ENCODE measurements at places on chromosomes 13 and 19.
A peak's percentile ranks its signal among the peaks of the same experiment; 100 is the strongest.

- DNase-seq = no peak
Observed at GRCh38 chr13:97719736-97720135, 233.7 kb upstream of the IPO5 start.

- no peak for DNase-seq
Observed at GRCh38 chr13:30585748-30586262, 31.9 kb upstream of the USPL1 start.

DNA sequence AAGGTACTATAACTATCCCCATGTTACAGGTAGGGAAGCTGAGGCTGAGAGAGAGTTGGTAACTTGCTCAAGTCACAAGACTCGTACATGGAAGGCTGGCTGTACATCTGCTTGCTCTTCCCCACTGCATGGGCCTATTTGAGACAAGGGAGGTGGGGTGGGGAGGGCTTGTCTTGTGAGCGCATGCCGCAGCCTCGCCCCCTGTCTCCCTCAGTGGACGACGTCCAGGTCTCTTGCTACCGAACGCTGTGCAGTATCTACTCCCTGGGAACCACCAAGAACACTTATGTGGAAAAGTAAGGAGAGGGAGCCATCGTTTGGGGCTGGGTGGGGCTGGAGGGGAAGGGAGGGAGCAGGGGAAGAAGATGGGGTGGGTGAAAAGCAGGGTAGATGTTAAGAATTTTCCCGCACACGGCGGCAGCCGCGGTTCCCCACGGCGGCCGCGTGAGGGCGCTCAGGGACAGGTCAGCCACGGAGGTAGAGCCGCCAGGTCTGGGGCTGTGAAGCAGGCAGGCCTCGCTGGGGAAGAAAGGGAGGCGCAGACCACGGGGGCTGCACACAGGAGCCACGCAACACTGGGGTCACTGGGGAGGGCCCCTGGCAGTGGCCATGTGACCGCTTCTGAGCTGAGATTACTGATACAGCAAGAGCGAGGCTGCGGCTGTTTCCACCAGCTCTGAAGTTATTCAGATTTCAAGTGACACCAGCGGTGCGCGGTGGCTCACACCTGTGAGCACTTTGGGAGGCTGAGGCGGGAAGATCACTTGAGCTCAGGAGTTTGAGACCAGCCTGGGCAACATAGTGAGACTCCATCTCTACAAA lies 81.5 kb downstream of the RYR1 start:
- no peak for DNase-seq

- DNase-seq = no peak
Observed at GRCh38 chr19:51712461-51713081, 11.2 kb downstream of the HAS1 start.

DNA sequence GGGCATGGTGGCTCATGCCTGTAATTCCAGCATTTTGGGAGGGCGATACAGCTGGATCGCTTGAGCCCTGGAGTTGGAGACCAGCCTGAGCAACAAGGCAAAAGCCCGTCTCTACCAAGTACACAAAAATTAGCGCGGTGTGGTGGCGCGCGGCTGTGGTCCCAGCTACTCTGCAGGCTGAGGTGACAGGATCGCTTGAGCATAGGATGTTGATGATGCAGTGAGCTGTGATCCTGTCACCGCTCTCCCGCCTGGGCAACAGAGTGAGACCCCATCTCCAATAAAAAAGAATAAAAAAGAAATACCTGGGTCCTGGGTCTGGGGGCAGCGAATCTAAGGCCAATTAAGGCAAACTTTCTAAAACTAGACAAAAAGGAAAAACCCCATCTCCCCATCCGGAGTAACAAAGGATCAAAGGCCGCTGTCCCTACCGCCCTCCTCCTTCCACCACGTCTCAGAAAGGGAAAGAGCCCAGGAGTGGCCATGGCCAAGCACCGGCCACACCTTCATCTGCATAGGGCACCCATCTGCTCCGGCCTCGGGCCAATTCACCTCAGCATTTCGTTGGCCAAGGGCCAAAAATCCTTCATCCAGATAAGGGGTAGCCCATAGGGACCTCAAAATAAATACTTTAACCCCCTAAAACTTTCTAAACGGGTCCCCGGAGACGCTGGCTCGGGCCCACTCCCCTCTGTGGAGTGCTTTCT lies 851 bp downstream of the ZNF320 start:
- DNase-seq = no peak

DNA sequence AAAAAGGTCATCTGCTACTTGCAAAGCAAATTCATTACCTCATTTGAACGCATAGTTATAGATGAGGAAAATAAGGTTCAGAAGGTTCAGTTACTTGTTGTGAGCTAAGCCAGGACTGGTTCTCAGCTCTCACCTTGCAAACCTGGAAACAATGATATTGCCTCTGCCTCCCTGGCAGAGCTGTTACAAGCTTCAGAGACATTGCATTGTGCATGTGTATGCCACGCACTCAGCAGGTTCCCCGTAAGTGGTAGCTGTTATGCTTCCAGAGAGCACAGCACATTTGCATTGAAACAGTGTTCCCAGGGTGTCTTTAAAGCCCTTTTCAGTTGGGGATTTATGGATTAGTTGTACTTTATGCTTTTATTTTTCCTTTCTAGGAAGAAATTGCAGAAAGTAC lies 80.6 kb downstream of the DGKH start:
- no peak for DNase-seq

DNA sequence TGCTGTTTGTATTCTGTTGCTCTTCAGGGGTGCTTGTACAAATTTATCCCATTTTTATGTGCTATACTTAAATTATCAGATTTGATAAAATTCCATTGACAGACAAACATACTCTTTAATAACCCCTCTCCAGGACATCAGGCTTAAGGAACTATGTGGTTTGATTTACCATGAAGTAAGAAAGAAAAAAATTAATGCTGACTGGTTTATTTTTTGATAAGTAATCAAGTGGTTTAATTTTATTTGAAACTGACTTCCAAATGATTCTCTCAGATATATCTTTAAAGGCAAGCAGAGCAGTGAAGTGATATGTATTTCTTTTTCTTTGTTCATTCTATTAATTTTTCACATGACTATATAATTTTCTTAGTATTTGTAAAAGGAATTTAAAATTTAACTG lies 1168.1 kb downstream of the OLFM4 start:
- DNase-seq = no peak

- DNase-seq = no peak
Observed at GRCh38 chr13:101511766-101512165, 59.3 kb downstream of the ITGBL1 start.

- DNase-seq = no peak
Observed at GRCh38 chr13:98478189-98479129, 98.4 kb downstream of the STK24 start.

DNA sequence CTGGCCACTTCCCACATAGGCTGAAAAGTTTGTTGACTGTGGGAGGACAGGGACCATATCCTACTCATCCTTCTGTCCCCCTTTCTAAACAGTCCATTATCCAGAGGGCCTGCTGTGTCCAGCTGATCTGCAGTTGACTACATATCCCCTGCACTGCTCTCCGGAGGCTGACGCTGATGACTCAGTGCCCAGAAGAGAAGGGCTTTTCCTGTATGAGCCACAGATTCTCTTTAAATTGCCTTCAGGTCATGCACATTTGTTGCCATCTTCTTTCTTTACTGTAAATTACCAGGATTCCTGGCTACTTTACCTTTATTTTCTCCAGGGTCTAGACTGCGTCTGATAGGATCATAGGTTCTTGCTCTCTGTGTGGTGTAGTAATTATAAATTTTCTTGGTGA lies 125.2 kb downstream of the LACC1 start:
- no peak for DNase-seq

DNA sequence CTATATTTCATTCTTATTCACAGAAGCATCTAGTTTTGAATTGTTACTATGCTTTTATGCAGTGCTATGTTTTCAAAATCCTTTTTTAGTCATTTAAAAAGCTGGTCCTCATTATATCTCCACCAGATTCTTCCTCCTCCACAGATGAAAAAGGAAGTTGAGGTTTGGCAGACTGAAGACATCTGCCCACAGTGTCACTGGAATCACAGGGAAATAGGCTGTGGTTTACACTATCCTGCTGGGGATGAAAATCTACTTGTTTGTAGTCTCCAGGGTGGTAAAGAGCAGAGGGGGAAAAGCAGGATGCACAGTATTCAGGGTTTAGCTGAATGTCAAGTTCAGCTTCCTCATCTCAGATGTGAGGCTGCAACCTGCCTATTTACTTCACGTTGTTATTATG lies 351.2 kb downstream of the DNAJC15 start:
- no peak for DNase-seq

DNA sequence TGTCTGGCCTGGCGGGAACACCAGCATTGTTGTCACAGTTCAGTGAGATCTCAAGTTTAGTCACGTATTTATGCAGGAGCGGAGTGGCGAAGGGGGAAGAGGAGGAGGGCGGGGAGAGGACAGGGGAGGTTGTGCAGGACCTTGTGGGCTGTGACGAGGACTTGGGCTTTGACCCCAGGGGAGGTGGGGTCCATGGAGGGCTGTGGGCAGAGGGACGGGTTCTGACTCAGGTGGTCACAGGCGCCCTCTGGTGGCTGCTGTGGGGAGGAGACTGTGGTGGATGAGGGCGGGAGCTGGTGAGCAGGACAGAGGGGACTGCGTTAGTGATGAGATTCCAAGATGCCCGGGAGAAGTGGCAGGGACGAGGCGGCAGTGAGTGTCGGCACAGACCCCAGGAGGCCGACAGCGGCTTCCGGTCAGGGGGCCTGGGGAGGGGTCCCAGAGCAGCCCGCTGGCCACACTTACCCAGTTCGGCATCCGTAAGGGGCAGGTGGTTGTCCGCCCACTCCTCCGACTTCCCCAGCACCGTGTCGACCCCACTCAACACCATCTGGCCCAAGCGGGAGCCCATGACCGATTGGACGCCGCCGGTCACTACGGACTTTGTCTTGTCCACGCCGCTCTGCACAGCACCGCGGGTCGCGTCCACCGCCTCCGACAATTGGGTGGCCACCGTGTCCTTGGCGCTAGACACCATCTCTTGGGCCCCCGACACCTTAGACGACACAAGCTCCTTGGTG lies 15.7 kb downstream of the PLIN3 start:
- DNase-seq = peak; percentile 59

DNA sequence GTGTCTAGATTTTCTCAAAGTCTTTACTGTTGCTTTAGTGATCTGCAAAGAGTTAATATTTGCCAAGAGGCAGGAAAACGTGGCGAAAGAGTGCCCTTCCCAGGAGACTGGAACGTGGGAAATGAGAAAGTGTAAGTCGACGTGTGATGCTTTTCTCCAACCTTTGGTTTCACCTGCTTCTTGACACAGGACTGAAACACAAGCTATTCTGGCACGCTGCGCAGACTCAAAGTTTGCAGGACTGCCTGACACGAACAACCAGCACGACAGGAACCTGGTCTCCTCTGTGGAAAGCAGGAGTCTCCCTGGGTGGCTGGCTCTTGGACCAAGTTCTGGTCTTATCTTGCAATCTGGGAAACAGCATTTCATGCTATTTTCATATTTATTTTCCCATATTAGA lies 28.6 kb downstream of the RFXAP start:
- no peak for DNase-seq

DNA sequence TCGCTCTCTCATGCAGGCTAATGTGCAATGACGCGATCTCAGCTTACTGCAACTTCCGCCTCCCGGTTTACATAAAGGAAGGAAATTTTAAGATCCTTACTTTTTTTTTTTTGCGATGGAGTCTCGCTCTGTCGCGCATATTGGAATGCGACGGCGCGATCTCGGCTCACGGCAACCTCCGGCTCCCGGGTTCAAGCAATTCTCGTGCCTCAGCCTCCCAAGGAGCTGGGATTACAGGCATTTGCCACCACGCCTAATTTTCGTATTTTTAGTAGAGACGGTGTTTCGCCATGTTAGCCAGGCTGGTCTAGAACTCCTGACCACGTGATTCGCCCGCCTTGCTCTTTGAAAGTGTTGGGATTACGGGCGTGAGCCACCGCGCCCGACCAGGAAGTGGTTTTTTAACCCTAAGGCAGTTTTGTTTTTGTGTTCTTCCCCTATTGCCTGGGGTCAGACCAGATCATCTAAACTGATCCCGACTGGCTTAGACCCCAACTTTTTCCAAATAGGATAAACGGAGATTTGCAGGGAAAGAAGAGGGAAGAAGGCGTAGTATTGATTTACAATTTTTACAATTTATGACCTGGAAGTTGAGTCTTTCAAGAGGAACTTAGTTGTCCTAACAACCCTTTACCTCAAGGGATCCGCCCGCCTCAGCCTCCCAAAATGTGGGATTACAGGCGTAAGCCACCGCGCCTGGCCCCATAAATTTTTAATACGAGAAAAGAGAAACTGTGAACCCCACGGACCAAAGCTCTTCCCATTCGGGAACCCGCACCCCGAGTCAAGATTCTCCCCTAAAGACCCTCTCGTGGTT lies 142.0 kb downstream of the ZNF737 start:
- no peak for DNase-seq

- DNase-seq = no peak
Observed at GRCh38 chr13:19589312-19589711, 28.0 kb upstream of the TPTE2 start.

DNA sequence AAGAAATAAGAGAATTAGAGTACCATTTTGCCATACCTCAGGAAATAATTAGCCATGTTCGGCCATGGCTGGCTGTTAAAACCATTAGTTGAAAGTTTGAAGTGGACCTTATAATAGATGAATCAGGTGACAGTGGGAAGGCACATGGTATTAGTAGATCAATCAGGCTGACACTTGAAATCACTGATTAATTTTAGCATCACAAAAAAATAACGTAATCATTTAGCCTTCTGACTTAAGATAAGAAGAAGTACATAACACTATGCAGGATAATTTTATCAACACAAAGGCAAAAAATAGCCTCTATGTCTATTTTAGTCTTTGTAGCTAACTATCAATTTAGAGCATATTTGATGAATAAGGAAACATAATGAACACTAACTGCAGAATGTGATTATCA lies 615.5 kb downstream of the PCDH17 start:
- no peak for DNase-seq

DNA sequence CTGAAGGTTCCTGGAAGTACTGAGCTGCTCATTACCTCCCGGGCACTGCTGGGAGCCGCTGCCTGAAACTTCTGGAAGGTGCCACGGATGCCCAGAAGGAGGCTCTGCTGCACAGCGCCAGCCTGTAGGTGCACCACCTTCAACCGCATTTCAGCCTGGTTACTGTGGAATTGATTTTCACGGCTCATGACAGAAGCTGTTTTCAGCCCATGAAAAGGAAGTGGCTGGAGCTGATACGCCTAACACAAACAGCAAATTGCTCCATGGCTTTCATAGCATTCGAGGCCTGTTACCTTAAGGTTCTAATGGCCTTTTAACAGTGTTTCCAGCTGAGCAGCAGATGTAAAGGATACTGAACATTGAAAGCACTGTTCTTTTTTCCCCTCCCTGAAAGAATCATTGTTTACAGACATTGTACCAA lies 22.0 kb downstream of the GPC6 start:
- DNase-seq = no peak

- no peak for DNase-seq
Observed at GRCh38 chr13:98291658-98292057, 114.6 kb upstream of the RNF113B start.

DNA sequence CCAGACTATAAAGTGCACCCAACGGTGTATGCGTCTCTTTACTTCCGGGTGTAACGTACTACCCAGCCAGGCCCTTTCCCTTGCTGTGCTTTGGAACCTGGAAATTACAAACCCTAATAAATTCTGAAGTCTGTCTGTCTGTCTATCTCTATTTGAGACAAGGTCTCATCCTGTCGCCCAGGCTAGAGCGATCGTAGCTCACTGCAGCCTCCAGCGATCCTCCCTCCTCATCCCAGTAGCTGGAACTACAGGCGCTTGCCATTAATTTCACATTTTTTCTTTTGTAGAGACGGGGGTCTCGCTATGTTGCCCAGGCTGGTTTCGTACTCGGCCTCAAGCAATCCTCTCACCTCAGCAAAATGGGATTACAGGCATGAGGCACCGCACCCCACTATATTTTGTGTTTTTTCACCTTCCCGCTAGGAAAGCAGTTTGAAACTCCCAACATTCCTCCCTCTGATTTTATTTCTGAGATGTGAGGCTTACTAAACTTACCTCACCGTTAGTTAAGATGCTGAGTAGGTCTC lies 469 bp upstream of the RNF6 start:
- DNase-seq = no peak

Measured in RWPE2 (cell line).